ENCODE measurements at places on chromosomes 7 and 10.

GRCh38 chr10:117537436-117537903 is 5.1 kb upstream of the EMX2 start:
- DNase-seq, result no peak

DNA sequence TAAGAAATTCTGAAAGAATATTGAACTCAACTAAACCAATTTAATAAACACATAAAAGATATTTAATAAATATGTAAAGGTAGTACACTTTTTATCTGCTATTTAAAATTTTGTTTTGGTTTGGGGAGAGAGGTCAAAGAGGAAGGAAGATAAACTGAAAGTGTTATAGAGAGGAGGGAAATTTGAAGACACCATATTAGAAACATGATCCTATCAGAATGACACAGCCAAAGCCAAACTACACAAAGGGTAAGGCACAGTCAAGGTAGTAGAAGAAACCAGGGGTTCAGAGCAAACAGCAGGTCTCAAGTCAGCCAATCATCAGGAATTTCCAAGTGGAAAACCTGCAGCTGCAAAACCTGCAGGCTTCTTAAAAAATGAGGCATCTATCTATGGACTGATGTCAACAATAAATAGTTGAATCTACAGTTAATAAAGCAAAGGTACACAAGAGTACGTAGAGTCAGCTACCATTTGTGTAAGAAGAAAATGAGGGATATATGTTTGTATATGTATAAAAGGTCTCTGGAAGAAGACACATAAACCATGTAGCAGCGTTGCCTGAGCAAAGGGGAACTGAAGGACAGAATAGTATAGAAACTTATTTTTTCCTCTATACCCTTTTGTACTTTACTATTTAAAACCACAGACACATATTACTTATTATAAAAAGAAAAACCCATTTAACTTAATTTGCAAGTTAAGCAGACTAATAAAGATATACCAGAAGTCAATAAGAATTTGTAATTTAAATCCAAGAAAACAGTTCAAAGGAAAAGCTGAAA is 10.0 kb downstream of the ZNF800 start:
- no peak for DNase-seq

DNA sequence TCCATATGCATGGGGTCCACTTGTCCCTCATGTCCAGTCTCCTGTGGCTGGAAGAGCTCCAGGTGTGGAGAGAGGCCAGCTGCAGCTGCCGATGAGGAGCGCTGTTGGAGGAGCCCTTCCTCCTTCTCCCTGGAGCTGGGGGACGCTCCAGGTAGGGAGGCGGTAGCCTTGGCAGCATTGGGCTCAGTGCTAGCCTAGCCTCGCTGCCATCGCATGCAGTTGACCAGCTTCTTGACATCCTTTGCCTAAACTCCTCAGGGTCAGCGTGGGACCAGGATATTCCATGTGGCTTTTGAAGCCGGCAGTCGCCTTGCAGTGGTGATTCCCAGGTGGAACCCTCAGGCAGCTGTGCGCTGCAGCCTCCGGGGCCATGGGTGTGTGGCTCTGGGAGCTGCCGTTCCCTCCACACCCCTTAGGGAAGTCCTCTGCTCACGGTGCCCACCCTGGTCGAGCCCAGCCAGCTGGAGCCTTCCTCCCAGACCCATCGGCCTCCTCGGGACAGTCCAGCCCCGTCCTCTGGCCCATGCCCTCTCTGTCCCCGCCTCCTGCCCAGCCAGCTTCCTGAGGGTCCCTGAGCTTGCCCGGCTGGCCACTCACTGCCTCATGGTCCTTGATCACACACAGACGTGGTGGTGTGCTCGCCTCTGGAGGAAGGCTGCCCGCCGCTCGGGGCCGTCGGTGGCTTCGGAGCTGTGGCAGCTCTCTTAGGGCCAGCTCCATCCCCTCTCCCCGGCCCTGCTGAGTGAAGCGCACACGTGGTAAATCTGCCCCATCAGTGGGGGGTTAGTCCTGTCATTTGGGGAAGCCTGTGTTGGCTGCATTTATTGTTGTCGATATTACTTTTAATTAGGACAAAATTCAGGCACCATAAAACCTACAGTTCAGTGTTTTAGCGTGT is 21.2 kb downstream of the INPP5A start:
- no peak for DNase-seq

DNA sequence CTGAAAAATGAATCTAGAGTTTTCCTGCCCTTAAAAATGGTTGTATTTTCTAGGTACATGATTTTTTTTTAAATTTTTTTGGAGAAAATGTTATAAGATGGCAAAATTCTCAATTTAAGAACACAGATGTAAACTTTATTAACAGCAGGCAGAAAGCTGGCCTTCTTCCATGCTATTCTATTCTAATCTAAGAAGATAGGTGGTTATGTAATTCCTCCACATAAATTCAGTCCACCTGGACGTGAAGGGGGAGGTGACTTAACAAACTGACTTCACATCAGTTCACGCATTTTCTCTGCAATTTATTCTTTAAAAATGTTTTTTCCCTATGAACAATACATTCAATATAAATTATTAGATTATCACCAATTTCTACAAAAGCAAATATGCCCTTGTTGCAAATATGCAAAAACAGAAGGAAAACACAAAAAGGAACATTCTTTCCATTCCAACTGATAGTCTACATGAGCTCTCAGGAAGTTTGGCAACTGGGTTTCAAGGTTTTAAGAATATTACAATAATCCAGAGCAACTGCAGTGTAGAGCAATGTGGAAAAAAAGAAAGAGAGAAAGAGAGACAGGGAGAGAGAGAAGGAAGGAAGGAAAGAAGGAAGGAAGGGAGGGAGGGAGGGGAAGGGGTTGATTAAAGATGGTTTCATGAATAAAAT is 76.8 kb downstream of the HIBADH start:
- DNase-seq, result peak; percentile 46

DNA sequence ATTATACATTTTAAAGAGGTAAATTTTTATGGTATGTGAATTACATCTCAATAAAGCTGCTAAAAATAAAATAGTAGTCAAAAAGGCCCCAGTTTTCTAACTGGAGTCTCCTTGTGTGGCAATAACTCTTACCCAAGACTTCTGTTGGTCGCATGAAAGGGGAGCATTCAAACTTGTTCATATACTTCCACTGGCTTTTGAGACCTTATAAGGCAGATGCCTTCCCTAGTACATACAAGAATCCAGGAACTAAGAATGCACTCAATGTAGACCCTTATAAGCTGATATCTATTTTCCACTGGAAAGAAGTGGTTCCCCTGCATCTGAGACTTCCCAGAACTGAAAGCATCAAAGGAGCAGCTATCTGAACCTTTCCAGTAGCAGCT is 13.0 kb downstream of the BCAP29 start:
- no peak for DNase-seq

GRCh38 chr10:79490400-79491142 is 21.8 kb upstream of the EIF5AL1 start:
- DNase-seq, result peak; percentile 51

DNA sequence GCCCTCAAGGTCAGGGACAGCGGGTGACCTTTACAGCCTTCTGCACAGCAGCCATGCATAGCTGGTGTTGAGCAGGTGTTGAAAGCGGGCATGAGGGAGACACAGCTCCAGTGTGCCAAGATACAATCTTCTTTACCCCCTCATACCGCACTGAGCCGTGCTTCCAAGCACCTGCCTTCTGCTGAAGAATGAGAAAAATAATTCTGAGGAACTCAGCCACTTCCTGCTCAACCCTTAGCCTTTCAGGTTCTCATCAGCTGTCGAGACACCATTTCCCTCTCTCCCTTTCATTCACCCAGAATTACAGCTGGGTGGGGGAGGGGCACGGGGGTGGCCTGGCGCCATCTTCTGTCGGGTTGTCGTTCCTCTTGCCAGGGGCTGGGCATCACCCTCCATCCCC is 58.6 kb downstream of the COL13A1 start:
- DNase-seq, result no peak

GRCh38 chr7:140213684-140214074 is 36.9 kb upstream of the KDM7A start:
- peak; percentile 14 for DNase-seq

GRCh38 chr10:29807163-29807806 is 172.5 kb upstream of the SVIL start:
- peak; percentile 34 for DNase-seq

GRCh38 chr10:102196893-102197292 is 29.2 kb upstream of the ELOVL3 start:
- DNase-seq, result no peak

- peak; percentile 70 for DNase-seq
Observed at GRCh38 chr10:19788075-19788686, 28.1 kb upstream of the PLXDC2 start.

- no peak for DNase-seq
Observed at GRCh38 chr7:110095372-110096052, 995.4 kb upstream of the LRRN3 start.

DNA sequence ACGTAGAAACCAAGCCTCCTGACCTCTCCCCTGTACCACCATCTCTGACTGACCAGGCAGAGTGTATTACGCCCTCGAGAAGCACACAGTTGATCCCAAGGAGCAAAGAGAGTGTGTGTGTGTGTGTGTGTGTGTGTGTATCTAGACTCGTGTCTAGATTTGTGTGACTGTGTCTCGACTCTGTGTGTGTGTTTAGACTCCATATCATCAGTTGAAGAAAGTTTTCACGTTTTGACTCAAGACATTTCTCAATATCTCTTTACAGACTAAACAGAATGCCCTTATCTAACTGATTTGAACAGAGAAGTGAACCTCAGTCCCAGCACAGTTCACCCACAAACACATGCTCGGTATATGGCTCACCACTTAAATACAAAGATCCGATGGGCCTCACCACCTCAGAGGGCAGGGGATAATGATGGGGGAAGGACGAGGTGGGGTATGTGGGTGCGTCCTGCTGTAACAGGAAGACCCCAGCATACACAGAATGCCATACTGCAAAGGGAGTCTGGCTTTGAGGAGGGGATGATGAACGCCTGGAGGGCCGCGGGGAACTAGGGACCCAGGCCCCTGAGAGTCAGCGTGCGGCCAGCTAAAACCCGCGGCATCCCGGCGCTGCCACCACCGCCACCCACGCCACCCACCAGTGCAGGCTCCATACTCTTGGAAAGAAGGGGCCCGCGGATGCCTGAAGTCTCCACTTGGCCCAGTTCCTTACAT is 780 bp downstream of the ALDH18A1 start:
- peak; percentile 76 for DNase-seq

DNA sequence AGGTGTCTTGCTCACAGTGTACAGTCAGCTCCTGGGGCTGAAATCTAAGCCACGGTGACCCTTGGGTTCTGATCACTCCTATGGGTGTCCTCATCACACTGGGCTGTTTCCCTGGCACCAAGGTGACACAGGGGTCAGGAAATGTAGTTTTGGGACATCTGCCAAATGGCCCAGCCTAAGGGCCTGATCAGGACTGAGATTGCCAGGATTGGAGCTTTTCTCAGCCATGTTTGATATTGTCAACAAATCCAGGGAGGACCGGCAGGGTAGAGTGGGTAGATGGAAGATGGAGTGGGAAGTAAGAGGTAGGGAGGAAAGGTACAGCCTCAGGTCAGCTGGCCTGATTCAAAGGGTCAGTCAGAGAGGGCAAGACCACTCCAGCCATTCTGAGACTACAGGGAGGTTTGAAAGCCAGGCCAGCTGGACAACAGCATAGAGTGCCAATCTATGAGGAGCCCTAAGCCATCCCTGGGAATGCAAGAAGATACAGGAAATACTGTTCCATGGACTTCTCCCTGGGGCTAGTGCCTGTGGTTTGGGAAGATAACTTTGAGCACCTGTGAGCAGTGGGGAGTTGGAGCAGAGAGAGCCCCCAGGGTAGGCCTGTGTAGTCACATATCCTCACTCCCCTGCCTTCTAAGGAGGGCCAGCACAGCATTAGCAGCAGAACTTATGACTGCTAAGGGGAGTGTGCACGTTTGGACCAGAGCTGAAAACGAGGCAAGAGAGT is 377.3 kb upstream of the ZMIZ1 start:
- no peak for DNase-seq

DNA sequence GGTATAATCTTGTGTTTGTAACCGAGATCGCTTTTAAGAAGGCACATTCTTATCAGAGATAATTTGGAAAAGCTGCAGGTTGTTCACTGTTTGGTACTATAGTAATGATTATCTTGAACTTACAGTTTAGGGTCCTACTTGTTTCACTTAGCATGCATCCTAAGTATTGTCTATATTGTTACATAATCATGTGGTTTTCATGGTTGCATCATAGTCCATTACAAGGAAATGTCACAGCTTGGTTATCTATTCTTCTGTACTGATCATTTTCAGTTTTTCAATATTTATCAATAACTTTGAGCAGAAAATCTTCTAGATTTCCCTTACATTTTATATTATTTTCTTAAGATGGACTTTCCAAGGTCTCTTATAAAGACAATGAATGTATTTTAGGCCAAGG is 116.3 kb downstream of the PLPP4 start:
- no peak for DNase-seq

DNA sequence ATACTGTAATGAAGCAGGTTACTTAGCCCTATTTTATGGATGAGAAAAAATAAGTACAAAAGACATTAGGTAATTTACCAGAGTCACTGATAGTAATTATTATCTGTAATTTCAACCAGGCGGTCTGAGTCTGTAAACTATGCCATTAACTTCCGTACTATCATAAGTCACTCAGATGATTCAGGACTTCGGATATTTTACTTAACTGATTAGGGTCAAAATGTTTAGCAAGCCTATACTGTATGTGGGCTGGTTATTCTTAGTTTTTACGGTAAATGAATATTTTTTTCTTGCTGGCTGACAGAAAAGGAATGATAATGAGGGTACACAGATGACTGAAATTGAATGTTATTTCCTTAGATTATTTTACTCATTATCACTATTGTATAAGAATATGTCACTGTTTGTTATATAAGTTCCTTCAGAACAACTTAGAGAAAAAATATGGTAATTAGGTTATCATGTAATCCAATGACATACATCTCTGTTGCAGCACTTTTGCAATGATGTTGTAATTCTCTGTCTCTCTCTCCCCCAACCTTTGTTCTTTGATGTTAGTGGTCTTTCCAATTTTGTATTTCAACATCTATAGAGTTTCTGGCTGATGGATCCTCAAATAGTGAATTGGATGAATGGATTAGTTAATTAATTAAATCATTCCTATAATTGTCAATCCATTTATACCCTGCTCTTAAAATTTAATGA is 165.6 kb downstream of the ZEB1 start:
- DNase-seq, result peak; percentile 77

DNA sequence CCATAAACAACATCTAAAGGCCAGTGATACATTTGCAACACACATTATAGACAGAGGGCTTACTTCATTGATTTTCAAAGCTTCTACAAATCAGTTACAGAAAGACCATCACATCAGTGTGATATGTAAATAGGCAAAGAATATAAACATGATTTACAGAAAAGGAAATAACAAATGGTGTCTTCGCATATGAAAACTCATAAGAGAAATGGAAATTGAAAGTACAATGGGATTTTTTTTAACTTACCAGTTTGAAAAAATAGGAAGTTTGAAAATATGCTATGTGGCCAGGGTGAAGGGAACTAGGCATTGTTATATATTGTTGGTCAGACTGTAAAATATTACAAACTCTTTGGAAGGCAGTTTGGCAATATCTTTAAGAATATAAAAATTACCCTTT is 27.3 kb downstream of the SEC23IP start:
- no peak for DNase-seq

DNA sequence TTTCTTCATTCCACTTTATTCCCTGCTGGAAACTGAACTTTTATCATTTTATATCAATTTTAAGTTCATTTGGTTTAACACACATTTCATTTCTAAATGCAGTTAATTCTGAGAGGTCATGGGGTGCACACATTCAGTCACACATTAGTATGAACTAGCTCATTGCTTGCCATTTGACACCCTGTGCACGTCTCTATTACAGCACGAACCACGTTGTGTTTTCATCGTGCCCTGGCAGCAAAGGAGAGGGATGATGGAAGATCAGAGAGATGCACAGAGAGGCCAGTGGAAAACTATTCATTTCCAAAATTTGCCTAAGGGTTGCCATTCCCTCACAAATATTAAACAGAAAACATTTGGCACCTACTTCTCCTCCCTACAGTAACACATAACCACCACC is 45.4 kb downstream of the CTNNA3 start:
- no peak for DNase-seq

Data from amniotic epithelial cell (primary cell).